ENCODE measurements at places on chromosomes 4 and X. TPM values are rescaled to one million over a fixed set of nuclear protein-coding genes. Genes with fewer than 3 reads are reported as not detected.

ITM2A gene
- total RNA-seq = 123 TPM

GAGE2A gene
- not detected for total RNA-seq

MXRA5 gene
- total RNA-seq = not detected

CENPU gene
- total RNA-seq = 3.4 TPM

DNA sequence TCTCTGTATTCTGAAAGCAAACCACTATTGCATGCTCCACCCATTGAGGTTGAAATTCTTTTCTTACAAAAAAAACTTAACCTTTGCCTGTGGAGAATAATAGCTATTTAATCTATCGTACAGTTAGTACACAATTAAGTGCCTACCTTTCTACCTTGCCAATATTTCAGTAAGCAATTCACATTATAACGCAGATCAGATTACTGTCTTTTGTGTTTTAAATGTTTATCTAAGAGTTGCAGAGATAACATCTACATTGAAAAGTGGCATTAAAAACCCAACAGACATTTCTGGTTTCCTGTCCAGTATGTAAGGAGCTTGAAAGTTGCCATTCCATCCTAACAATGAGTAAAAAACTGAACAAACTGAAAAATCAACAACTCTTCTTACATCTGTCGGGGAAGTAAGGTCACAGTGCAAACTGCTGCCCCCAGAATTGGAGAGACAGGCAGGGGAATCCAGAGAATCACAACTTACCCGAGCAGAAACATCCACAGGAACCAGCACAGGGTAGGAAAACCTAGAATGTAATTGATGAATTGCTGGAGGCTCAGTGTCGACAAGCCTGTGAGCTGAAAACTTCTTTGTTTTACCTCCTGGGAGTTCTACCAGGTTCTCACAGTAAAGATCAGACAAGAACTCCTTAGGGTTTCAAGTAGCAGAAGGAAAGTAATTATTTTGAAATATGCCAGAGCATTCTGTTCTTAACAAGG is 27.3 kb upstream of the ACSL4 start:
- DNase-seq = no peak

- no peak for DNase-seq
These were observed 166.8 kb downstream of the AFAP1 start for GRCh38 chr4:7772711-7773385.

GRCh38 chr4:160824481-160824880 is 1339.3 kb downstream of the FSTL5 start:
- no peak for DNase-seq

GRCh38 chr4:150411520-150411919 is 170.4 kb upstream of the MAB21L2 start:
- DNase-seq = no peak

DNA sequence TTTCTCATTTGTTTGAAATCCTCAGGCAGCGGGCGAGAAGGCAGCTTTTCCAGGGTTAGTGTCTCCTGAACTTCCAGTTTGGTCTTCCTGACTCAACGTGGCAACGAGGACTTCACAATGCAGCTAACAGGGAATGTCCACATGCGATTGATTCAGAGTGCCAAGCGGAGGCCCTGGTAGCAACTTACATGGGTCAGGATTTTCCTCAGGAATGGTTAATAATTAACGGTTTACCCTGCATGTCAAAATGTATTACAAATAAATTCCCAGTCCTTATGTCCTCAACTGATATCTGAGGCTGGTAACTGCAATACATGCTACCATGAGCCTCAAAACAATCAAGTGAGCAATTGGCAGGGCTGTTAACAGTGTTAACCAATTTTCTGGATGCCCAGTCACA is 67.2 kb downstream of the MAP3K15 start:
- DNase-seq = no peak

- no peak for DNase-seq
These were observed 280.6 kb upstream of the ZFP42 start for GRCh38 chr4:187714957-187715356.
